ENCODE measurements at places on chromosomes 3 and 15.

- DNase-seq: no peak
Observed at GRCh38 chr15:100261302-100262240, 80.2 kb downstream of the ADAMTS17 start.

DNA sequence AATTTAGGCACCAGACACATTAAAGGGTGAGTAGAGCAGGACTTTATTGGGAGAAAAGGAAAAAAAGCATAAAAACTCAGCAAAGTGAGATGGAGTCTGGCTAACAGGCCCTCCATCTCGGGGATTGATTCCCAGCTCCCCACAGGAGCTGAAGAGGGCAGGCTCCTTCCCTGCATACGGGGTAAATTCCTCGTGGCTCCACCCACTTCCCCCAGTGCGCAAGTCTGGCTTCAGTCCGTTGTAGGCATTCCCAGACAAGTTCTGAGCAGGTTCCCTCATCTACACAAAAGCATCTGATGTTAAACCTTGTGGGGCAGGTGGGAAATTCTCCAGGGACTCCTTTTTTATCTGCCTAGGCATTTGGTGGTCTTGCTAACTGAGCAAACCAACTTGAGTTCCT, 722.6 kb downstream of the ZNF385D start:
- DNase-seq: no peak

DNA sequence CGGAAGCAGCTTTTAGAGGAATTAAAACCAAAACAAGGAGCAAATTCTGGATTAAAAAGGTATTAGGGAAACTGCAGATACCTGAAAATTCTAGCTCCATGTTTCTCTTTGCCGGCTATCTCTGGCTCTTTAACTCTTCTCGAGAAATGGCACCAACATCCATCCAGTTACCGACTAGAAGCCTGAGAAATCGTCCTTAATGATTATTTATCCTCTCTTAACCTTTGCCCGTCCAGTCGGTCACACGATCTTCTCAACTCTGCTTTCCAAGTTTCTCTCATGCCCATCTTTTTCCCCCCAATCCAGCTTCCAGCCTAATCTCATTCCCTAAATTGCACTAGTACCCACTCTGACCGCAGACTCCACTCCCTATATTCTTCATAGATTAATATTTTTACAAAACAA, 596 bp upstream of the SGO1 start:
- DNase-seq: no peak

- no peak for DNase-seq
Observed at GRCh38 chr3:71487418-71487817, 96.1 kb downstream of the FOXP1 start.

GRCh38 chr3:45858809-45859543, 17.1 kb upstream of the LZTFL1 start:
- DNase-seq: no peak

DNA sequence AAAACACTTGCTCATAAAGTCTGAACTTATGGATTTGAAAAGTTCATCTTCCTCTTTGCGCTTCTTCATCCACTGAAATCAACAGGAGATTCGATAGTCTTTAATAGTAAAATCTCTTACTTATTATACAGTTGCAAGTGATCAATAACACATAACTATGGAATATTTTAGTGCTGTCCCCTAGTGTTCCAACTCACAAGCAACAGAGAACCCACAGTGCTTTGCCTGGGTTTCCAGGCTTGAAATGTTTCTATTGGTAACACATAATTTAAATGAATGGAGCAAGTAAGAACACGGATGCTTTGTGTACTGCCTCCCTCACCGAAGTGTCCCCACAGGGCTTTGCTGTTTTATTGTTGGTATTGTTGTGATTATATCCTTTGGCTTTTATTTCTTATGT, 93.5 kb downstream of the WDR72 start:
- DNase-seq: no peak

DNA sequence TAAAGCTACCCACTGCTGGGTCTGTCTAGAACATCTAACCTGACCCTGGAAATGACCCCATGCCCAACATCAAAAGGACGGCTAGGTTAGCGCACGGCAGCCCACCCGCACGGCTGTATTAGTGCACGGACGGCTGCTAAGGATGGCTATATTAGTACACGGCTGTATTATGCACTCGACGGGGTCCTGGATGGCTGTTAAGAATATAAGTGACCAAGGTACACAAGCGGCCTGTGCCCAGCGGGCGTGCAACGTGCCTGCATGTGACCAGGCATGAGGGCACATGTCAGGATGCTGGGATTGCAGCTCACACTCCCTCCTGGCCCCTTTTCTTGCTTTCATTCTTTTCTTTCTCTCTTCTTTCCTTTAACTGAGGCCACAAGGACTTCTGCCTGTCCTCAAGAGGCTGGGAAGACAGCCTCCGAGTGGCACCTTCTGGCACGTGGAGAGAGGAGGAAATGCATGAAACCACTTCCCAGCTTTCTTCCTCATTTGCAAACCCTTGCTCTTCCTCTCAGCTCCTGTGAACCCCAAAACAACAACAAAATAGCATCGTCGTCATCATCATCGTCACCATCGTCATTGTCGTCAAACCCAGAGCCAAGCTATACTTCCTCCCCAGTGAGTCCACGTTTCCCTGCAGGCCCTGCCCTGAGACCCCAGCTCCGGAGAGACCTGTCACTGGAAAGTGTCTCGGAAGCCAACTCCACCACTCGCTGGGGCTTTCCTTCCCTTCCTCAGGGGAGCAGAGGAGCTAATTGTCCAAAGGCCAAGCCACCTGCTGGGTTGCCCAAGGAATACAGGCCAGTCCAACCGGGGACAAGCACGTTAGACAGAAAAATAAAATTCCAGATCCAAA, 101.8 kb downstream of the CHSY1 start:
- no peak for DNase-seq

DNA sequence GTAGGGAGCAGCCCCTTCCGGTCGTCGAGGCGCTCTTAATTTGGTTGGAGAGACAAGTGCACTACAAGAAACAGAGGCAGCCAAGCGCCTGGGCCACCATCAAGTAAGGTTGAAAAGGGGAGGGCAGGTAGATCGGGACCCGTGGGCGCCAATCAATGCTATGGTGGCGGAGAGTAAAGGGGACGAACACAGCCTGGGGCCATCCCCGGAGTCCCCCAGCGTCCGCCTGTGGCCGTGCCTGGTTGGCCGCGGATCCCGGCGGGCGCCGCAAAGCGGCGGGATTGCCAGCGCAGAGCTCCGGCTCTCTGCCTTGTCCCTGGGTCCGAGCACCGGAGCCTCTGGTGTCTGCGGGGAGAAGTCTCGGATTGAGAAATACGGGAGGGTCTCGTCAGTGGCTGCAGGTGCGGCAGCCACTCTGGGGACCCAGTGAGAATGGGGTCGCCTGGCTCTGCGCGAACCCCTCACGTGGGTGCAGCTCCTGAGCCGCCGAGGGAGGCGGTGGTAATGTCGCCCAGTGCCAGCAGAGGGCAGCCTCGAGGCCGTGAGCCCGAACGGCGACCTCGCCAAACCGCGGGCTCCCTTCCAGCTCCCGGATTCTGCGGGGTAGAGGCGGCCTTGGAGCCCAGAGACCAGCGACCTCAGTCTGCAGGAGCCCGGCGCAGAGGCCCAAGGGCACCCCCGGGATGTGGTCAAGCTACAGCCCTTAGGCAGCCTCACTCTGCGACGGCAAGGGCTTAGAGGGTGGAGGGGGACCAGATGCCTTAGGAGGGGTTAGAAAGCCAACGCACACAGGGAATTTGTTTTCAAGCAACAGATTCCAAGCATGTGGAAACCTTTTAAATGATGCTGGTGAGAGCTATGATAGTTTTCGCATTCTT, 10.8 kb downstream of the FOXL2 start:
- peak; percentile 23 for DNase-seq

DNA sequence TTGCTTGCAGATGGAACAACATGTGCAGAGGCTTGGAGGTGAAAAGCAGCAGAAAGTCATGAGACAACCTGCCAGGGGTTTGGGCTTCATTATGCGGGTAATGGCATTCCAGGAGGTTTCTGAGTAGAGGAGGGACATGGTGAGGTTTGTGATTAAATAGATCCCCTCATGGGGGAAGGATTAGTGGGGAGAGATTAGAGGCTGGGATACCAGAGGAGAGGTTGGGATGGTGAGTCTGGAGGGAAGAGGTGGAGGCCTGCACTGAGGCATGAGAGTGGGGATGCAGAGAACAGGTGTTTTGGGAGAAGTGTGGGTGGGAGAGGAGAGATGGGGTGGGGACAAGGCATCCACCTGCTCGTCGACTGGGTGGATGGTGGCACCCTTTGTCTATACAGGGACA, 6.8 kb upstream of the IQSEC1 start:
- no peak for DNase-seq

- peak; percentile 41 for DNase-seq
Observed at GRCh38 chr3:194134231-194134756, 1.7 kb upstream of the HES1 start.

GRCh38 chr3:167113035-167113830, 266.9 kb downstream of the ZBBX start:
- no peak for DNase-seq

DNA sequence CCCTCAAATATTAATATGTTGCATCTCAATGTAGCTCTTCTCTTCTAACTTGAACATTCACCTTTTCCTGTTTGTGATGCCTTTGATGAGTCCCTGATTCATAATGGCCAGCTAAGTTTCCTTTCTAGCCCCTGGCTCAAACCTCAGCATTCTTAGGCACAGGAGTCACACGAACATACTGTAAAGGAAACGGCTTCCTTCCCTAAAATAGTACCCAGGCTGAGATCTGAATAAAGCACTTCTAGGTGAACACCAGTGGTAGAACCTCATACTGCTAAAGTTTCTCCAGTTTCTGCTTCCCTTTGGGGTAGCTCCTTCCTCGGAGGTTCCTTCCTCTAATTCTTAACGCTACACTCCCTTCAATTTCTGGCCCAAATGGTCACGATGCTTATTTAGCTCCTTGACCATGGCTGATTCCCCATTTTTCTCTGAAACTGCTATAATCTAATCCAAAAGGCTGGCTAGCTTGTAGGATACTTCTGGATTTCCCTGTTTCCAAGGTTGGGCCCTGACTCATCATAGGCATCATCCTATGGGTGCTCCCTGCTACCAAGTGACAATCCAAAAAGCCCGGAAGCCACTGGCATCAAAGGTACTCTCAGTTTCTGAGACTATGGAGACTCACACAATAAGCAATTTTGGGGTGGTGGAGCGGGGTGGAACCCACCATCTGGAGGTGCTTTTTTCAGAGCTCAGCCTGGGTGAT, 2.4 kb downstream of the ANAPC13 start:
- no peak for DNase-seq

DNA sequence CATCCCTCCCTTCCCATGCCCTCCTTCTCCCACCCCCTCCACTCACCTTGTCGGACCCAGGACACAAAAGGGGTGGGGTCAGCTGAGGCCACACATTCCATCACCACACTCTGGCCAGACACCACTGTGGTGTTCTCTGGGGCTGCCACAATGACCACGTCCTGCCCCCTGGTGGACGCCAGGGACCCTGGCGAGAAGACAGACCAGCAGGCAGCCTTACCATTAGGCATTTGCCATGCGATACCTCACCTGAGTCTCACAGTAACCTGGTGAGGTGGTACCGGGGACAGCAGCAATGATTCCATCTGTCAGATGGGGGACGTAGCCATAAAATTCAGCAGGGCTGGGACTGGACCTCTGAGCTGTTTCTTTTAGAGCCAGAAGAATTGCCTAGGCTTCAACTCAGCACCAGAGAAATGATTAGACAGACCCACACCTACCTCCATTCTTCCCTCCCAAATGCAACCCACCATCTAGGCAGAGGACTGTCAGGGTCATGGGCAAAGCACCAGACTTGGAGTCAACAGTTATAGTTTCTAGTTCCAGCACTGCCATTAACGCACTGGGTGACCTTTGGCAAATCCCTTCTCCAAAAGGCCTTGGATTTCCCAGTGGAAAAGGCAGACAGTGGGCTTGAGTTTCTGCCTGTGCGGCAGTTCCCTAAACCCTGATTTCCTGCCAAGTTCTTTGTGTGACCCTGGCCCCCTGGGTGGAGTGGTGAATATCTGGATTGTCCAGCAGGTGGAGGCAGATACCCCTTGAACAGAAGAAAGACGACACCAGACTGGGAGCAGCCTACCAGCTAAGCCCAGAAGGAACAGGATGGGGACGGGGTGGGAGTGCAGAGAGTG, 21.8 kb downstream of the IGDCC4 start:
- DNase-seq: no peak

DNA sequence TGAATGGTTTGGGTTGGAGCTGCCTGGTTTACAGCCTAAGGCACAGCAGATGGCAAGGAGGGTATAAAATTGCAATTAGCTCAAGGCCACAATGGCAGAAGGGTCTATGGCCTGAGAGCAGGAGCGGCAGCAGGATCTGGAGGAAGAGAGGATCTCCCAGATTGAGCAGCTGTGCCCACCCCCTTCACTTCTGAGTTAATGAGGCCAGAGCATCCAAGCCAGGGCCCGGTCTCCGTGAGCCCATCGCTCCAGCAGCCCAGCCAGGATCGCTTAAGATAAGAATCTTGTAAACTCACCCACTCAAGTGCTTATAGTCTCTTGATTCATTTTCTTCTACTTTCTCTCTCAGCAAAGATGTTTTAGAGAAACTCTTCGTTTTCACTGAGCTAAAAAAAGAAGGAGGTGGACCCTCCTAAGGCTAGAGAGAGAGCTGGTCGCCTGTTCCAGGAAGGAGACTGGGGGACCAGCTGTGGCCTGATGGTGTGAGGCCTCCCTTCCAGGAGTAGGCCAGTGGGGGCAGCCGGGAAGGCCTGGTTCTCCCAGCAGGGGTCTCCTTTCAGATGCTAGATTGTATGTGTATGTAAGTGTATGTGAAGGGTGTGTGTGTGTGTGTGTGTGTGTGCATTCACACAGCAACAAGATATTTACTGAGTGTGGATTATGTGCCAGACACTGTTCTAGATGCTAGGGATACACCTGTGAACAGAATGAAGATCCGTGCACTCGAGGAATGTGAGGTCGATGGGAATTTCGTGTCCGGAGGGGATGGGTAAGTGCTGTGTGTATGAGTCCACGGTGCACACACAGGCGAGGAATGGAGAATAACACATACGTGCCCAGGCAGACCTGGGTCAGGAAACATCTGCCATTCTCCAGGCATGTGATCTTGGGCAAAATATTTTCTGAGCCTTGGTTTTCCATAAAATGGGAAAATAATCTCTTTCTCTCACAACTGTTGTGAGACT, 18.6 kb downstream of the MAGEF1 start:
- no peak for DNase-seq

- DNase-seq: no peak
Observed at GRCh38 chr15:101112336-101113113, 139.3 kb downstream of the CHSY1 start.

DNA sequence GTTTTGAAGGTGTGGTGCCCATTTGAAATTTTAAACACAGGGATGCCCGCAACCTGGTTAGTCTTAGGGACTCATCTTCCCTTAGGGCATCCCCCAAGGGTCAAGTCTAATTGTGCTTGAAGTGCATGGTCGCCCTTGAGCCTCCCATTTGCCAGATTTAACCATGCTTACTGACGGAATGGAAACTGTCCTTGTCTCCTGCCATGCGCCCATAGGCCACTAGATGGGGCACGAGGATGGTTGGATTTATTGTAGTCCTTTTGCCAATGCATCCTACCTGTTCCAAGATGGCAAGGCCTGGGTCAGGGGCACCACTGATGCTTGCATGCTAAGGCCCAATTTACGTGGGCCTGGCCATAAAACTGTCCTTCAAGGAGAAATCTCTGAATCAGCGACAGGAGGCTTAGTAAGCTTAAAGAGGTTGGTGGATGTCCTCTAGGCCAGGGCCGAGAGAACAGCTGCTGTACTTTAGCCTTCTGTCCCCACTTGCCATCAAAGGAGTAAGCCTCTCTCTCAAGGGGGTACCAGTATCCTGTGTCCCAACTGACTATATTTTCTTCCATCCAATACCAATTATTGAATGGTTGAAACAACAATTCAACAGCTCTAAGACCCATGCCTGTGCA, 355.4 kb downstream of the OTOL1 start:
- no peak for DNase-seq

Measured in stimulated activated CD8-positive, alpha-beta memory T cell treated with anti-CD3 and anti-CD28 coated beads, Interleukin-15, amount 100 ng/mL, for 4 hours (primary cell).